ENCODE measurements at places on chromosomes 4 and X.

- DNase-seq, result no peak
Observed at GRCh38 chr4:3079694-3080123, 5.2 kb downstream of the HTT start.

- DNase-seq, result no peak
Observed at GRCh38 chrX:13360146-13360545, 40.3 kb upstream of the ATXN3L start.

- DNase-seq, result no peak
Observed at GRCh38 chr4:3464911-3465697, 2.0 kb downstream of the DOK7 start.

GRCh38 chrX:153933748-153934147 lies 1.1 kb downstream of the NAA10 start:
- no peak for DNase-seq

- DNase-seq, result no peak
Observed at GRCh38 chr4:139642364-139642763, 23.3 kb upstream of the MGST2 start.

DNA sequence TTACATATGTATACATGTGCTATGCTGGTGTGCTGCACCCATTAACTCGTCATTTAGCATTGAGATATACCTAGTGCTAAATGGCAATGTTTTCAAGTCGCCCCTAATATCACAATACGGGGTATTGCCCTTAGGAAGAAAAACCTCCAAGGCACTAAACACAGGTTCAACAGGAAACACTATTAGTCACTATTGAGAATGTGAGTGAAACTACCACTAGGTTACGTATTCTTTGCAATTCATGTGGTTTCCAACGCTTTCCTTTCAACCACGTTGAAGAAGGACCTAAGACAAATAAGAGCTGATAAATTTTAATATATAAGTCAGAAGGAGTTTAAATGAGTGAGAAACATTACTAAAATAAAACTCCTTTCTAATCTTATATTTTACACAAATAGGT lies 134.7 kb upstream of the SPANXN4 start:
- no peak for DNase-seq

DNA sequence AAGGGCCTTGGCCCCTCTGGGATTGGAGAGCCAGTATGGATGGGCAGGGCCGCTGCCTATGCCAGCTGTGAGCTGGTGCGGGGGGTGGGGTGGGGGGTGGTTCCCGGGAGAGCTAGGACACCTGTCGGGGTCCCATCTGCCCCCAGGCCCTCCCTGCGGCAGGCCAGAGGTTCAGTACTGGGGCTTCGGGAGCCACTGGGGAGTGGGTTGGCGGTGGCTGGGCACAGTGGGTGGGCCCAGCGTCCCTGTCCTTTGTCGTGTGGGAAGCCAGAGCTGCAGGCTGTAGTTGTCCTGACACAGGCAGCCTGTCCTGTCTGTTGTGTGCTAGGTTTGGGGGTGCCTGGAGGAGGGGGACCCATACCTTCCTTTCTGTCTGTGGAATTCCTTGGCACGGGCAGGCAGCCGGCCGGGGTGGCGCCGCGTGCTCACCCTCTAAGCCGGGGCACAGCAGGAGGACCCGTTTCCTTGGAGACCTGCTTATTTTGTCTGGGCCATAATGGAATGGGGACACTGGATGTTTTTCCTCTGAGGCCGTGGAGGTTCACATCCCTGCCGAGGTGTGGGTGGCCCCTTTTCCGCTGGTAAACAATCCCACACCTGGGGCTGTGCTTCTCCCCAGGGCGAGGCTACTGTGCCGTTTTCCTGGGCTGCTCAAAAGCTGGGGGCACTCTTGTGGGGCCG lies 14.8 kb downstream of the DOK7 start:
- no peak for DNase-seq

- DNase-seq, result no peak
Observed at GRCh38 chr4:148300877-148301276, 141.3 kb downstream of the NR3C2 start.

DNA sequence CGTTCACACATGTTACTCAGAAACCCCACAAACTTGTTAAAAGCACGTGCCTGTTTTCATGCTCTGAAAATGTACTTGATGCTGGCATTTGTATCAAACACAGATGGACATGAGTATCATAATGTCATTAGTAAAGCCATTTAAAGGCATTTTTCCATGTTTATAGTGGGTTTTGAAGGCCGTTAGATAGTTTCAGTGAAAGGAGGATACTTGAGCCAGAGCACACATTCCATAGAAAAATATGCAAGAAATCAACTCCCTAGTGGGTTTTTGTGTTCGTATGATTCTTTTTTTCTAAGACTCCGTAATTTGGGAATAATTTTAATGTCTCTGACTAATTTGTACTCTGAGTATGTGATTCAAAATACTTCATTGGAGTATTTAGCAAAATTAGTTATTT lies 216.2 kb upstream of the BMP3 start:
- DNase-seq, result no peak

- DNase-seq, result peak; percentile 78
Observed at GRCh38 chr4:164731827-164732474, 22.0 kb upstream of the SMIM31 start.

GRCh38 chr4:139184129-139184528 lies 7.1 kb upstream of the ELF2 start:
- no peak for DNase-seq

DNA sequence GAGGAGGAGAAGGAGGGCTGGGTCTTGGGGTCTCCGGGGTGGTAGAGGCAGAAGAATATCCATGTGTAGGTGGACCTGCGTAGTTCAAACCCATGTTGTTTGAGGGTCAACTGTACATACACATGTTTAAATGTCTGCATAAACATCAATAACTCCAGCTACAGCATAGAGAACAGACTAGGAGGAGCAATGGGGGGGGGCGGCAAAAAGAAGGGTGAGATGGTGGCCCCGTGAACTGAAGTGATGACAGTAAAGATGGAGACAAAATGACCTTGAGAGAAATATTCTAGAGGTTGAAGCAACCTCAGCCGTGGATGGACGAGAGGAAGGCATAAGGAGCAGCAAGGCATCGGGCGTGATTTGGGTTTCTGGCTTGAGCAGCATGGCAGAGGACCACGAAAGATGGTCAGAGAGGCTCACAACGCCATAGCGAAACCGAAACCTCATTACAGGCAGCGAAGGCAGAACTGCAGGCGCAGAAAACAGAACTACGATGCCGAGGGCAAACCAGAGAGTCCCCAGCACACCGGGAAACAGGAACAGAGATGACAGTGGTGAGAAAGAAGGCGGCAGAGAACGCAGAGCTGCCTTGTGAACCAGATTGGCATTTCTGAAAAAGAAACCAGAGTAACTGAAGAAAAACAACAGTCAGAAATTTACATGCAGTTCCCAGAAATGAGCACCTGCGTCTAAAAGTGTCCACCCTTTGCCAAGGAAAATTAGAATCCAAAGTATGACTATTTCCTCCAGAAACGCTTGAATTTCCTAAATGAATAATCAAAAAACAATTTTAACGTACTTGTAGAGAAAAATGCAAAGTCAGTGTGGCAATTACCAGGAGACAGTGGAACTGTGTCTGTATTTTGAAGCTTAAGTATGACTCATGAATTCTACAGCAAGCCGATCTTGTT lies 50.3 kb upstream of the ENPP6 start:
- DNase-seq, result peak; percentile 90

DNA sequence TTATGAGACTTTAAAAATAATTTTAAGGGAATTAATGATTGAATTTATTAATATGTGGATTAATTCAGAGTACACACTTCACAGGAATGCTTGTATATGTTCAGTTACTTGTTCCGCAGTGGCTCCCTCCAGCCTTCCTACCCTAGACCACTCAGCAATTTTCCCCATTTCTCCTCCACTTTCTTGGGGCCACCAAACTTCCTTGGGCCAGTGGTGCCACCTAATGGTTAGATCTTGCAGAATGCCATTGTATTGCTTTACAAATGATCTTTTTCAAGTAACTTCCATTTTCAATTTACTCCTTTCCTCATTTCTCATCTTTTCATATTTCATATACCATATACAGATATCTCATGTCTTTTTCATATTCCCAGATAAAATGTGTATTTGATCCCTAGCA lies 3.6 kb upstream of the RNF175 start:
- DNase-seq, result no peak

GRCh38 chr4:139077567-139078355 lies 62.2 kb downstream of the NOCT start:
- DNase-seq, result no peak

GRCh38 chrX:57070185-57070984 lies 51.0 kb downstream of the SPIN2B start:
- no peak for DNase-seq

- DNase-seq, result no peak
Observed at GRCh38 chrX:114047558-114047957, 536.3 kb upstream of the HTR2C start.

DNA sequence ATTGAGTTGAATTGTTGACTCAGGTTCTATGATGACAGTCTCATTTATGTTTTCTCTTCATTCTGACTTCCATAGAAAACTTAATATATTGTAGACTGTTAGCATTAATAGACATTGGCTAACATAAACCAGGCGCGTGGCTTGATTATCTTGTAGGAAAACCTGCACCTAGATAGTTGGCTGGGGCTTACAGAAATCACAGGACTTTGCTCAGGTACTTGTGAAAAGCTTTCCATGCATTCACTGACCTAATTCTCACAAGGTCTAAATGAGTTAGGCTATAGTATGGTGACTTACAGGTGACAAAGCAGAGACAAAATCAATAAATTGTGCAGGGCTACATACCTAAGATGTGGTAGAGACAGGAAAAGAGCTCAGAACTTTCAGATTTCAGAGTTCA lies 212.8 kb downstream of the GPAT3 start:
- DNase-seq, result no peak

GRCh38 chr4:152408514-152409327 lies 127.2 kb downstream of the FBXW7 start:
- DNase-seq, result no peak

GRCh38 chrX:12978205-12979025 lies 3.5 kb downstream of the TMSB4X start:
- DNase-seq, result peak; percentile 86

DNA sequence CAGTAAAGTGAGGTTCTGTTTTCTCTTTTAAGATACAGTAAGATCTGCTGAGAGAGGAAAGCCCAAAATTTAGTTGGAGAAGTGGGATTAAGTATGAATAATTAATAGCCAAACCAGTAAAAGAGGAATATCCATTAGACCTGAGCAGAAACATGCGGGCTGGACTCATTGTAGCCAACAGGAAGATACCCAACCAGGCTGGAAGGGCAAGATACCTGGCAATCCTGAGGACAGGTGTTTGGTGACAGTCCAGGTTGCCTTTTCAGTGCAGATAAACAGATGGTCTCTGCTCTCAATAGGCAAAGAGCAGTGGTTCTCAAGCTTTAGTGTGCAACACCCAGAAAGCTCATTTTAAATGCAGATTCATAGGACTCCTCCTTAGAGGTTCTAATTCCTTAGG lies 980.8 kb upstream of the GRID2 start:
- DNase-seq, result no peak

Data from activated effector memory CD4-positive, alpha-beta T cell treated with anti-CD3 and anti-CD28 coated beads, Interleukin-2, amount 50 U/mL, for 16 hours (primary cell).